ENCODE measurements at places on chromosomes 13 and 19.
A peak's percentile ranks its signal among the peaks of the same experiment; 100 is the strongest.

DNA sequence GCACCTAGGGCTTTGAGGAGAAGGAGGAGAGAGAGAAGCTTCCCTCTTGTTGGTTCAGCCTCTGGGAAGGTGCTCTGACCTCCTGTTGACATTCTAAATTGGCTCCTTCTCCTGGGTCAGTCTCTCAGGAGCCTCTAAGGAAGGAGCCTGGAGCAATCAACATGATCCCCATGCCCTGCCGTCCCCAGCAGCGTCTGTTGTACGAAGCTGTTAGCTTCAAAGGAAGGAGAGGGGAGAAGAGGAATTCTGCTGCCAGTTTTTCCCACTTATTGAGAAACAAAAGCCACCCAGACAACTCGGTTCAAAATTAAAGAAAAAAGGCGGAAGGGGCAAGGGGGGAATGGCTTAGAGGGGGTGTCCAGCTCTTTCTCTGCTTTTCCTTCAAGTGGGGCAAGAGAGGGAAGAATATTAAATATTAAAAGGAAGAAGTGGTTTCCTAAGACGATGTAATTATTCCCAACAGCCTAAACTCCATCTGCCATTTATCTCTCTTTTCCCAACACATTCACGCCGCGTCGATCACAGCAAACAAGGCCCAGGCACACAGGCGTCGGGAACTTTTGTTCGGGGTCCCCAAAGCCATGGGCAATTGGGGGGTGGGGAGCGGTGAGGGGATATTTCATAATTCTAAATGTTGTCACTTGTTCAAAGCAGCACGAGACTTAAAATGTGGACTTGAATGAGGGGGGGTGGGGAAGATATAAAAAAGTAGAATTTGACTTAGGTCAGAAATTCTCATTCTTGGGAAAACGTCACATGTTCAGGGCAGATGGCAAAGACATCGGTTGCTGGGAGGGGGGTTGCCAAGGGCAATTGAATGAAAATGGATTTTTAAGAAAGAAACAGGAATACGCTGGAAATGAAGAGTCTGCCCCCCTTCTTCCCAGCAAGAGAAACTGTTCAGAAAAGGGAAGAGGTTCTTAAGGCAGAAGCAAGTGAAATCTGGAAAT is 116.8 kb upstream of the CACNA1A start:
- no peak for DNase-seq

DNA sequence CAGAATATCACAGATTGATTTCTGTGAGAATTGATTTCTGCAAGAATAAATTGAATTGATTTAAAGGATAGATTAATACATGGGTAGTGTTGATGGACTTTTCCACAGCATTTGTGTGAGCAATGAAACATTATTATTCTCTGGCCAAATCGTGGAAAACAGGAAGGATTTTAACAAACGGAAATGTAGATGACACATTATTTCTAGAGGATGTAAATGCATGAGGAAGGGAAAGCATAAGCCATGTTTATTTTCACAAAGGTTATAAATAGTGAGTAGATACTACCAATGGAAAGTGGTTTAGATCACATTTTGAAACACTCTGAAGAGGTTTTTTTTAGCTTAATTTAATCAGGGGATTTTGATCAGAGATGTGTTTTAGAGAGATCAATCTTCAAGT is 1534.6 kb upstream of the MIR17HG start:
- DNase-seq: no peak

DNA sequence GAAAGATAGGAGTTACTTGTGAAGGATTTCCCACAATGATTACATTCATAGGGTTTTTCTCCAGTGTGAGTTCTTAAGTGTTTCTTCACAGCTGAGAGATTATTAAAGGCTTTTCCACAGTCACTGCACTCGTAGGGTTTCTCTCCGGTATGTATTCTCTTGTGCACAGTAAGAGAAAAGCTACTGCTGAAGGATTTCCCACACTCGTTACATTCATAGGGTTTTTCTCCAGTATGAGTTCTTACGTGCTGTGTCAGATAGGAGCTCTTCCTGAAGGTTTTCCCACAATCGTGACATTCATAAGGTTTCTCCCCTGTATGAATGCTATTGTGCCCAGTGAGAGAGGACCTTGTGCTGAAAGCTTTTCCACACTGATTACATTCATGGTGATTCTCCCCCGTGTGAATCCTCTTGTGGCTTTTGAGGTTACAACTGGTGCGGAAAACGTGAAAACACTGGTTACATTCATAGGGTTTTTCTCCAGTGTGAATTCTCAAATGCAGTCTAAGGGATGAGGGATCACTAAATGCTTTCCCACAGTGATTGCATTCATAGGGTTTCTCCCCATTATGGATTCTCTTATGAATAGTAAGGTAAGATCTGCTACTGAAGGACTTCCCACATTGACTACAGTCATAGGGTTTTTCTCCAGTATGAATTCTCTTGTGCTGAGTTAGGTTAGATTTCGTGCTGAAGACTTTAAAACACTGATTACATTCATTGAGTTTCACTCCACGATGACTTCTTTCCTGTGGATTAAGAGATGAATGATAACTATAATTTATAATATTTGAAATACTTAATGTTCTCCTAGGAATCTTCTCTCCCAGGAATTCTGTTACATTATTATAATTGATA is 20.6 kb downstream of the ZNF558 start:
- no peak for DNase-seq

DNA sequence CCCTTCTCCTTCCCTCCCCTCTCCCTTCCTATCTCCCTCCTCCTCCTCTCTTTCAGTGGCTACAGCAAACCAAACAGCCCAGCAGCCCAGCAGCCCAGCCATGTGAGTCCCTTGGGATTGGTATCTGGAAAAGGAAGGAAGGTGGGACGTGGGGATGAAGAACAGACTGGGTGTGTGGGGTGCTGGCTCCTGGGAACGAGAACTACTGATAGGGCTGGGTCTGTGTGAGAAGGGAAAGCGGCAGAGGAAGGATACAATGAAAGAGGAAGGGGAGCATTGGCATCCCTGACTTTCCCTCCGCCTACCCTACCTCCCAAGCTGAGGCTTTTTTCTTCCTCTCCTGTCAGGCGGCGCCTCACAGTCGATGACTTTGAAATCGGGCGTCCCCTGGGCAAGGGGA is 863 bp downstream of the AURKC start:
- no peak for DNase-seq

DNA sequence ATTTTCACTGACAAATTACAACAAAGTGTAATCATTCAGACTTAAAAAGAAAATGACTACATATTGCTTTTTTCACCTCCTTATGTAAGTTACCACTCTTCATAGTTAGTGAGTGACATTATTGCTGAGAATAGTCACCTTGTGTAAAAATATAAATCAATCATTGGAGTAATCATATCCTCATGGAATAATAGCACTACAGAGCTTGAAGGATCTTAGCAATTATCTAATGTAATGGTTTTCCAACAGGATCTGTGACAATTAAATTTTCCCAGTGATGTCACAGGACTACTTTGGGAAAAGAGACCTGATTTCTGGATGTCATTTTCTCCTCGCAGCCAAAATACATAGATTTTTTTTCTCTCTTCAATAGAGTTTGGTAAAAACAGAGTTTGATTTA is 833.0 kb upstream of the PCDH9 start:
- DNase-seq: no peak

DNA sequence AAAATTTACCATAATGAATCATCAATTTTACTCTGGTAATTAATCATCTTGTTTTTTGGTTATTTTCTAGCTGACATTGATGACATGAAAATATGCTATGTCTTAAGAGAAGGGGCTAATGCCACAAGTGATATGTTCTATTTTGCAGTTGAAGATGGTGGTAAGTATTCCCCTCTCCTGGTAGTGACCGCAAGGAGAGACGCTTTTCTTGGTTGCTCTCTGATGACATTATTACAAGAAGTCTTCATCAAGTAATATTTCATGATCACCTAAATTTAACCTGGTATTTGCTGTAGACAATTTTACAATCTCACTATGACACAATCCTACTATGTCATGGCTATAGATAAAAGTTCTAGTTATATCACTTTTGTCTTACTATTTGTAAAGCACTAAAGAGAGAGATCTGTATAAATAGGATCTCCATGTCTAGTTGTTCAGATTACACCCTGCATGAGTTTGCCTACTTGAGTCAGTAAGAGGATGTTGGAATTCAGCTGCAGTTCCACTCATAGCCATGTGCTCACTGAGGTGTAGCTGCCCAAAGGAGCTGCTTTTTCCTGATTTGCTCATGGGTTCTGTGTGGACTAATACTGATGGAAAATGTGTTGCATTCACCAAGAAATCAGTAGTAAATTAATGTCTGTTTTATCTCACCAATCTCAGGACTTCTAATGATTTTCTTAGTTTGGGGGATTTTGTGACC is 10.9 kb downstream of the FREM2 start:
- no peak for DNase-seq

GRCh38 chr13:51639171-51639570 is 54.9 kb downstream of the WDFY2 start:
- DNase-seq: no peak

DNA sequence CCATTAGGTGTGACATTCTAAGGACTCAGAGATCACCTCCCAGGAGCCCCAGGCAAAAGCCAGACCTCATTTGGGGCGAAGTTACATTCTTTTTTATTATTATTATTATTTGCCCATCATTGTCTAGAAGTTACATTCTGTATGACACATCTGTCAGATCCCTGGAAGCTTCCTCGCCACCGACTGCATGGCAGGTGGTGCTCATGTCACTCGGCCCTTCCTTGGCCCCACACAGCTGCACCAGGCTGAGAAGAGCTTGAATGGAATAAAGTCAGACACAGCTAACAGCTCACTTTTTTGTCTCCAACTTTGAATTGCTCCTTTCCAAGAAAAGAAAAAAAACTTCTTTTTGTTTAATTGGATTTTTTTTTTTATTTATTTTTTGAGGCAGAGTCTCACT is 41.4 kb upstream of the LDLR start:
- no peak for DNase-seq

GRCh38 chr13:43319617-43320444 is 296.4 kb downstream of the DNAJC15 start:
- DNase-seq: no peak

GRCh38 chr19:40718774-40719391 is 2.0 kb downstream of the ITPKC start:
- DNase-seq: peak; percentile 88

DNA sequence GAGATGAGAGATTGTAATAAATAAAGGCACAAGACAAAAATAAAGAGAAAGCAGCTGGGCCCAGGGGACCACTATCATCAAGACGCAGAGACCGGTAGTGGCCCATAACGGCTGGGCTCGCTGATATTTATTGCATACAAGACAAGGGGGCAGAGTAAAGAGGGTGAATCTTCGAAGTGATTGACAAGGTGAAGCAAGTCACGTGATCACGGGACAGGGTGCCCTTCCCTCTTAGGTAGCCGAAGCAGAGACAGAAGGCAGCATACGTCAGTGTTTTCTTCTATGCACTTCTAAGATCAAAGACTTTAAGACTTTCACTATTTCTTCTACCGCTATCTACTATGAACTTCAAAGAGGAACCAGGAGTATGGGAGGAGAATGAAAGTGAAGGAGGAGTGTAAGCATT is 4.6 kb upstream of the PRKCG start:
- DNase-seq: no peak

- no peak for DNase-seq
Observed at GRCh38 chr19:14395710-14396336, 14.6 kb downstream of the ADGRE5 start.

- no peak for DNase-seq
Observed at GRCh38 chr19:1790054-1790792, 21.9 kb downstream of the ATP8B3 start.

- no peak for DNase-seq
Observed at GRCh38 chr19:5719274-5719960, 529 bp downstream of the LONP1 start.

GRCh38 chr19:6473647-6474046 is 7.9 kb downstream of the DENND1C start:
- no peak for DNase-seq

DNA sequence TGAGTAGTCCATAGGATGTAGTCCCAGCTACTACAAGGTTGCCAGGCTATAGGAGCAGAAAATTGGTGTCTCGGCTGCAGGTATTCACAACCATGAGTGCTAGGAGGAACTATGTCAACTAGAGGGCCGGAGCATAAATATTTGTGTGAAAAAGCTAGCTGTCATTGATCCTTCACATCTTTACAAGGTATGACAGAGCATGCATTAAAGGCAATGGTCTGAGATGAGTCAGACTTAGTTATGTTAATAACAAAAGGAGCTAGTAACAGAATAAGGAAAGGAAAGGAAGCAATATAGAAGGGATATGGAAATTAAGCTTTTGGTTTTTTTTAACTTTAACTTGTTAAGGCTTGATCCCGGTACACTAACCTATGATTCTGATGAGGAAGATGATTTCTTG is 40.9 kb upstream of the PSG9 start:
- no peak for DNase-seq
